ENCODE measurements at places on chromosomes 11 and 22.

GRCh38 chr22:32708830-32709229 is 92.7 kb upstream of the TIMP3 start:
- peaks cover 9% of the 10 kb centered on the region for H3K27me3 ChIP-seq
- no peak for DNase-seq
- no peak overlapping the region for H3K27ac ChIP-seq
- H3K36me3 ChIP-seq, result no peaks in the 10 kb centered on the region
- H3K4me3 ChIP-seq, result no peak overlapping the region
- H3K4me1 ChIP-seq, result no peaks in the 10 kb centered on the region

DNA sequence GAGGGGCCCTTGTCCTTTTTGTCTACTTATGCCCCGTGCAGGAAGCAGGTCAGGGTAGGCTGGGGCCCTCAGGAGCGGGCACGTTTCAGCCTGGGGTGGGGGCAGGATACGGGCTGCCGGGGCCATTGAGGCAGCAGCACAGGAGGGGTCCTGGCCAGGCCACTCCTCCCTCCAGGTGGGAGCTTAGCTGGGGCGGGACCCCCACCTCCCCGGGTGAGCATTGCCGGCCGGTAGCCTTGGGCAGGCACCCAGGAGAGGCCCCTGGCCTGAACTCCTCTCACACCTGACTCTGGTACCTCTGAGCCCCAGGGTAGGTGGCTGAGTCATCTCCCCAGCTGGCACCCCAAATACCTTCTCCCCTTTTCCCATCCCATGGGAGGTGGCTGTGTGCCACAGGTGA is 5.0 kb upstream of the MUC6 start:
- no peak for DNase-seq
- H3K4me1 ChIP-seq, result no peaks in the 10 kb centered on the region
- peaks cover 11% of the 10 kb centered on the region for H3K27me3 ChIP-seq
- H3K36me3 ChIP-seq, result no peaks in the 10 kb centered on the region
- H3K27ac ChIP-seq, result no peak overlapping the region

DNA sequence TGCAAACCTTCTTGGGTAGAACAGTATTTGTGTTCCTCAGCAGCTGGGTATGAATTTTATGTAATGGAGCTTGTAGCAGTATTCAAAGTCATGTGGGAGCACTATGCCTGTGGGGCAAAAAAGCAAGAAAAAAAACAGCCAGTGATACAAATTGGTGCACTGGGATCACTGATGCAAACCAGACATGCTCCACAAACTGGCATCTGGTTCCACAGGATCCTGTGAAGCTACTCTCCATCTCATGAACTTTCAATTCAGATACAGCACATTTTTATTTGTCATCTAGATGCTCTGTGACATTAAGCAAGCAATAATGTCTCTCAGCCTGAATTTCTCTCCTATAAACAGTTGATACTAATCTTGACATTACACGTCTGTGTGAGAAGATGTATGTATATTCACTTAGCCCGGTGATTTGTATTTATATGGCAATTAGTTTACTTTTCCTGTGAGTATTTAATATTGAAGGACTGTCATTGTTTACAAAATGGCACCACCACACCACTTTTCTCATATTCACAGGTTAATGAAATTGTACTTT is 208.5 kb upstream of the GRIA4 start:
- no peaks in the 10 kb centered on the region for H3K4me1 ChIP-seq
- no peak for DNase-seq
- H3K27me3 ChIP-seq, result no peaks in the 10 kb centered on the region

DNA sequence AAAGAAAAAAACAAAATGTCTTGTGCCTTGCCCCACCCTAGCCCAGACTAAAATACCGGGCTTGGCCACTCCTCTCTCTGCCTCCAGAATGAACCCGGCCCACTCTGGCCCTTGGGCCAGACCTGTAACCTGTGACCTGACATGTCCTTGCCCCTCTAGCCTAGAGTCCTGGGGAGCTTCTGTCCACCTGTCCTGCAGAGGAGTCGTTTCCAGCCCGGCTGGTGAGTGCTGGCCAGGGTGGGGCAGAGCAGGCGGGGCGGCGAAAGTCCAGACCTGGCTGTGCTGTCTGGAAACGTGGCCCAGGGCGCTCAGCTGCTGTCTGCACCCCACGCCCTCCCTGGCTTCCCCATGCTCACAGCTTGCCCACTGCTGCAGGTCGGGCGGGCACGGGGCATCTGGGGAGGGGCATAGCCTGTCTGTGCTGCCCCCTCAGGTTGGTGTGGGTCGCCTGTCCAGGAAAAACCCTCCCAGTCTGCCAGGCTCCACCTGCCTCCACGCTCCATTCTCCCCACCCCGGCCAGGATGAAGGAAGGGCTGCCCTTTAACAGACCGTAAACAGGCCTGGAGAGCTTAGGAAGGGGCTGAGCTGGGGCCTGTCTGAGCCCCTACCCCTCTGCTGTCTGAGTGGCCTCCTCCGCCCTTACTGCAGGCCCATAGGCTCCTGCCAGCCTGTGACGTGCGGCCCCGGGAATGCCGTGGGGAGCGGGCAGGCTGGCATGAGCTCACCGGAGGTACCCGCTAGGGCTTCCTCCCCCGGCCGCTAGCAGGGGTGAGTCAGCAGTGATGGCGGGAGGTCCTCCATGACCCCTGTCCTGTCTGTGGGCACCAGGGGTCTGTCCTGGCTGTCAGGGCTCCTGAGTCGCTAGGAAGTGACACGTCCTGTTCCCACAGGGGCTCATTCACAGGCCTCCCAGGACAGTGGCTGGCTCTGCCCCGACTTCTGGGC is 1.9 kb downstream of the CD151 start:
- no peak overlapping the region for H3K27ac ChIP-seq
- H3K36me3 ChIP-seq, result peaks cover 9% of the 10 kb centered on the region
- DNase-seq, result no peak
- H3K4me3 ChIP-seq, result peak overlapping the region; percentile 57

DNA sequence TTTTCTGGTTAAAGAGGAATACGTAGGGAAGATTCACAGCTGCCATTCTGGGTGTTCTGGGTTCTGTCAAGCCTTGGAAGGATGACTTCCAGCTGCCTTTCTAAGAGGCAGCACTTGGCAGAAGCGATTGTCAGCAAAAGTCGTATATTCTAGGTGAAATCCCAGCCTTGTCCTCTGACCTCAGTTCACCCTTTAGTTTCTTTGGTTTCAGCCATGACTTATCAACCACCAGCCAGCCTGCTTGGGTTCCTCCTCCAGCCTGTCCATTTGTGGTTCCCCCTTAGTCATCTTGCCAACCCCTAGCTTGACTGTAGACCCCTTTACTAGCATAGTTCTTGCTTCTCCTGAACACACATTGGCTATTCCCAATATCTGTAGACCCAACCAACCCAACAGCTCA is 102.3 kb upstream of the CD44 start:
- peaks cover 3% of the 10 kb centered on the region for H3K36me3 ChIP-seq
- peaks cover 16% of the 10 kb centered on the region for H3K27me3 ChIP-seq
- DNase-seq, result no peak
- H3K4me3 ChIP-seq, result no peak overlapping the region

- H3K36me3 ChIP-seq, result no peaks in the 10 kb centered on the region
- no peak for DNase-seq
- H3K4me1 ChIP-seq, result no peaks in the 10 kb centered on the region
- H3K4me3 ChIP-seq, result no peak overlapping the region
- H3K27me3 ChIP-seq, result no peaks in the 10 kb centered on the region
Measured at GRCh38 chr11:12260731-12261521, 116.4 kb upstream of the PARVA start.

DNA sequence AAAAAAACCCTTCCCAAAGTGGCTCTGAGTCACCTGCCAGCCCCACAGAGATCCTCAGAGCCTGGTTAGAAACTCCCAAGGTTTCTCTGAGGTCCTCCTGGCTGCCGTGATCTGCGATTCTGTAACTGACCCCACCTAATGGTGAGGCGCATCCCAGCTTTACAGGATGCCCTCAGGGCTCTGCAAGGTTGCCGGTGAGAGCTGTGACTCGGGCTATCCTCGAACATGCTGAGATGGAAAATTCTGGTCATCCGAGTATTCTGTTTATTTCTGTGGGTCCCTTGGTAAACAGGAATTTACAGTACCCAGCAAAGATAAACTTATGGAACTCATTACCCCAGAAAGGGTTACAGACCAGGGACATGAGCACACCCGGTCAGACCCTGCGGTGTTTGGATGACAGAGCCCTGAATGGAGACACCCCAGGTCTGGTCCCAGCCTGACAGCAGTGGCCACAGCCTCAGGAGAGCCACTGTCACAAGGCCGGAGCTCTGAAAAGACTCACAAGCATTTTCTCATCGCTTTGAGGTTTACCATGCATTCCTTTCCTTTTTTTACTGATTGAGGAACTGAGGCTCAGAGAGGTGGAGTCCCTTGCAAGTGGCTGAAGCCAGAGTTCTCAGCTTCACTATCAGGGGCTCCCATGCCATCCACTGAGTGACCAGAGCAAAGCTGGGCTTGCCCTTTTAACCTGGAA is 22.2 kb downstream of the LIF start:
- no peak for DNase-seq
- H3K27ac ChIP-seq, result no peak overlapping the region
- H3K4me3 ChIP-seq, result no peak overlapping the region

DNA sequence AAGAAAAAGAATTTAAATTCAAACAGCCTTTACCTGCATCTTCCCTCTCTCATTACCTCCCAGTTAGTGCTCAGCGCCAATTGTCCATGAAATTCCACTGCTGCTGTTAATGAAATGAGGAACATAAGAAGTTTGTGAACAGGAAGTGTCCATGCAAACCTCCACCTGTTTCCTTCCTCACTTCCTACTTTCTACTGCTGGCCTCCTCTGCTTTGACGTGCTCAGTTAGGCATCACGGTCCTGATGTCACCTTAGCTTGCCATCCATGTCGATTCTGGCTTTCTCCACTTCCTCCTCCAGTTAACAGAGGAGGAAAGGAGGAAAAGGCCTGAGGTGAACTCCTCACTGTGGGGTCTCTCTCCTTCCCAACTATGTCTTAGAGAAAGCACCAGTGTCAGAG is 26.9 kb upstream of the HTR3A start:
- no peak overlapping the region for H3K4me3 ChIP-seq
- no peak overlapping the region for H3K27ac ChIP-seq
- H3K4me1 ChIP-seq, result no peaks in the 10 kb centered on the region
- DNase-seq, result no peak
- no peaks in the 10 kb centered on the region for H3K36me3 ChIP-seq

- no peaks in the 10 kb centered on the region for H3K4me1 ChIP-seq
- H3K27me3 ChIP-seq, result no peaks in the 10 kb centered on the region
- DNase-seq, result no peak
- H3K36me3 ChIP-seq, result no peaks in the 10 kb centered on the region
- no peak overlapping the region for H3K4me3 ChIP-seq
Measured at GRCh38 chr11:131129474-131129873, 213.2 kb upstream of the SNX19 start.

DNA sequence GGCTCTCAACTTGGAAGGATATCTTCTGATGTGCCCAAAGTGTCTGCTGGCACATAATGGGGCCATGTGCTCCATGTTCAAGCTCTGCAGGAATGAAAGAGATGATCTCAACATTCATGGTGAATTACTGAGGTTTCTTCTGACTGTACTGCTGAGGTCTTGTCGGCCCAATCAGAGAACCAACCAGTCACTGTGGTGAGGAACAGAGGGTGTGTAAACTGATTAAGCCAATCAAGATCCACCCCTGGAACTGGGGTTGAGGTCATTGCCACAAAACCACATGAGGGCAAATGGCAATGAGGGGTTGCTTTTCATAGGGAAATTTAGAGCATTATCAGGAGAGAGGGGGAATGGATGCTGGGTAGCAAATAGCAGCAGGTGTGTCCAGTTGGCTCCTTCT is 152.3 kb upstream of the RAG2 start:
- H3K4me1 ChIP-seq, result no peaks in the 10 kb centered on the region
- DNase-seq, result no peak
- no peak overlapping the region for H3K4me3 ChIP-seq

DNA sequence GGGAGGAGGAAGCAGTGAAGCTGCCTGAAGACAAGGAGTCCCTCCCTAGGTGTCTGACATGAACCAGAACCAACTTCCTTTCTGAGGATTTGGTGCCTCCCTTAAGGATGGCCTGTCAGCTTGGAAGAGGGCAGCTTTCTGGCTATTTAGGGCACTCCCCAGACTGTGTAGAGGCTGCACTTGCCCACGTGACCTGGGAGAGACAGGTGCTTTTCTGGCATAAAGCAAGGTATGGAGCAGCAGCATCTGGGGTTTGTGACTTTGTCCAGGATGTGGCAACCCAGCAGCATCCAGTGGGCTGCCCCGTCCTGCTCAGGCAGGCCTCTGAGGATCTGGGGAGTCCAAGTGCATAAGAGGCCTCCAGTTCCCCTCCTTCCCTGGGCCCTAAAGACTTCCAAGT is 42.0 kb upstream of the TLCD5 start:
- H3K27ac ChIP-seq, result no peak overlapping the region
- H3K4me3 ChIP-seq, result no peak overlapping the region
- peaks cover 25% of the 10 kb centered on the region for H3K27me3 ChIP-seq
- no peaks in the 10 kb centered on the region for H3K36me3 ChIP-seq
- H3K4me1 ChIP-seq, result no peaks in the 10 kb centered on the region

- H3K4me1 ChIP-seq, result no peaks in the 10 kb centered on the region
- H3K4me3 ChIP-seq, result no peak overlapping the region
- no peak overlapping the region for H3K27ac ChIP-seq
Measured at GRCh38 chr11:109697140-109697843, 275.3 kb downstream of the C11orf87 start.

DNA sequence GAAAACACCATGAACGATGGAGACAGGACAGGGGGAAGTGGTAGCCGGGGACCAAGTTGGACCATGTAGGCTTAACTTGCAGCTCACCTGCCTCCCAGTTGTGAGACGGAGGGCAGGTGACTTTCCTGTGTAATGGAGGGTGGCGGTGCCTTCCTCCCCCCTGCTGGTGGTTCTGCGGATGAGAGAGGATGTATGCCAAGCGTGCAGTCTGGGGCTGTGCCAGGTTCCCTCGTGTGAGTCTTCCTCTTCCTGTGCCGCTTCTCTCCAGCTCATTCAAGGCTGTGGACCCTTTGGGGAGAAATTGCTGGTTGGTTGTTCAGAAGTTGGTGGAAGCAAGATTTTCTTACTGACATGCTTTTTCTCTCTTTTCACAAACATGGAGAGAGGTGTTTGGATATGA is 35.1 kb downstream of the MPPED1 start:
- H3K27ac ChIP-seq, result no peak overlapping the region
- DNase-seq, result no peak
- no peak overlapping the region for H3K4me3 ChIP-seq
- H3K4me1 ChIP-seq, result no peaks in the 10 kb centered on the region
- H3K27me3 ChIP-seq, result peaks cover 5% of the 10 kb centered on the region
